ENCODE measurements at places on chromosomes 1 and 21. TPM values are rescaled to one million over a fixed set of nuclear protein-coding genes. Genes with fewer than 3 reads are reported as not detected.

The PLEKHA6 gene
- 0.07 TPM for total RNA-seq

The PLA2G2F gene
- total RNA-seq, result not detected

The DCDC2B gene
- total RNA-seq, result not detected

The OLFML3 gene
- total RNA-seq, result not detected

The OR2L2 gene
- 0.07 TPM for total RNA-seq

GRCh38 chr1:10679496-10680220 lies 116.8 kb downstream of the CASZ1 start:
- no peak for DNase-seq

- DNase-seq, result peak; percentile 77
Measured at GRCh38 chr1:26733982-26734381, 38.2 kb downstream of the ARID1A start.

DNA sequence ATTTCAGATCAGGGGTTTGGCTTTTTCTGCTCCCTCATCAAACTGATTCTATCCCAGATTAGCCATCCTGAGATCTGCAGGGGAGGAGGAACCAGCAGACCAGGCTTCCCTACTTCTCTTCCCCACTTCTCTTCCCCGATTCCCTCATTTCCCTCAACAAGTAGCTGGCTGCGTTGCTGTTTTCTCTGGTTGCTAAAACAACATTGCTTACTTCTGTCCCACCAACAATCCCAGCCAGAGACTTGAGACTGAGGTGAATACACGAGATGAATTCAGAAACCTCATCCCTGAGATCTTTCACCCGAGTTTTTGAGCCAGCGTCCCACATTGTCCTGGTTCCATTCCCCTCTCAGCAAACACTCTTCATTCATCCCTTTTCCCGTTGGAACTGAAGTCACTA lies 22.4 kb downstream of the DYRK3 start:
- DNase-seq, result no peak

DNA sequence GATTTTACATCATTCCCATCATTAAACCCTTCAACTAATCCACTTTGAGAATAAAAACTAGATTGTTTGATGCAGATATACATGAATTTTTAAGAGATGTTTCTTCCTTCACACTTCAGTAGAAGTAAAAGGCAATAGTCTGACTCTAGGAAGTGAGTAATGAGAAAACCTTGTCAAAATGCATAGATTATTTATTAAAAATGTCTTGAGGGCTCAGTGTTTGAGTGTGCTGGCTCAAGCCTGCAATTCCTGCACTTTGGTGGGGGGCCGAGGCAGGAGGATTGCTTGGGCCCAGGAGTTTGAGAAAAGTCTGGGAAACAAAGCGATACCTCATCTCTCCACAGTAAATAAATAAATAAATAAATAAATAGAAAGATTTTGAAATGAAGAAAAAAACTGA lies 177.1 kb downstream of the NEGR1 start:
- DNase-seq, result no peak

- no peak for DNase-seq
Measured at GRCh38 chr1:225710804-225711203, 57.9 kb upstream of the ENAH start.

DNA sequence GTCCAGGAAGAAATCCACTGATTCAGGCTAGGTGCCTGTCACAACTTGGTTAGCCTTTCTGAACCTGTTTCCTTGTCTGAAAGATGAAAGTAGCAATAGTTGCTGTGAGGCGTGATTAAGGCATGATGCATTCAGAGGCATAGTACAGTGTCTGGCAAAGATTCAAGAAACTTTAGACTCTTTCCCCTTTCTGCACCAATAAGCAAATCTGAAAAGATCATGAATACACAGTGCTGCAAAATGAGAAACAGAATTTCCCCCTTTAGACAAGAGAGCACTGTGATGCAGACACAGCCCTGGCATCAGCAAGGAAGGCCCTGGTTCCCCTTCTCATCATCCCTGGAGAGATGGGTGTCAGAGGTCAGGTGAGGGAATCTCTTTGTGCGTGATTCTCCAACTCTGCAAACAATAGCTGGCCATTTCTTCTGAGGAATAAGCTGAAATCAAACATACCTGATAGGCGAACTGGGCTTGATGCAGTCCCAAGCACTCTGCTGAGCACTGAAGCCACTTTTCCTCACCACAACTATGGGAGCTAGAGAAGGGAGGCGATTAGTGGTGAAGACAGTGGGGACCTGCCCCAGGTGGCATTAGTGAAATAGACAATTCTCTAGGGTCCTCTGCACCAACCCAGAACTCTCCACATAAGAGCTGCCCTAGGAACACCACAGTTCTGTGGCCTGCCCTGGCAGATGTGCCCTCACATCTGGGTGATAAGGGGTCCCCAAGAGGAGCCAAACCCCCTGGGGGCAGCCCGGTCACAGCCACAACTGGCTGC lies 41.7 kb downstream of the ITPKB start:
- DNase-seq, result no peak

GRCh38 chr21:36419996-36420395 lies 34.8 kb downstream of the CHAF1B start:
- peak; percentile 82 for DNase-seq

GRCh38 chr1:168728473-168729404 lies at the start of gene DPT:
Gene DPT, minus strand, starts transcription at chr1:168729206. Its CDS starts 32 bp downstream, at chr1:168729174.
- no peak for DNase-seq

DNA sequence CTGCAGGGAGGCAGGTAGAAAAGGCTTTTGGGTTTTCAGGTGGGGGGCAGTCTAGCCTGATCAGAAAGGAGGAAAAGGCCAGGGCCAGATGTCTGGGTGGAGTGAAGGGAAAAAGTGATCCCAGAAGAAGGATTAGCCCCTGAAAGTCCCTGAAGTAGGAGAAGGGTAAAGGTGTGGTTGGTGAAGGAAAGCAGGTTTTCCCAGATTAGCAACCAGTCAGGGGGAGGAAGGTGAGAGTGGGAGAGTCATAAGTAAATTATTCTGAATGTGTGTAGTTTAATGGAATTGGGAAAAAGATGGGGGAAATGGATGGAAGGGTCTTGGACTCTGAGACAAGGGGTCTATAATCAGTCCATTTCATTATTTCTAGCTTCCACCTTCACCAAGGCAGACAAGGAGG lies 647 bp upstream of the SPRR1A start:
- peak; percentile 14 for DNase-seq

Measured in activated CD4-positive, alpha-beta T cell treated with anti-CD3 and anti-CD28 coated beads, Interleukin-2, amount 10 ng/mL, durations not matched to agents 24 days and 14 days (primary cell).